ENCODE measurements at places on chromosomes 5 and 9. TPM values are rescaled to one million over a fixed set of nuclear protein-coding genes. Genes with fewer than 3 reads are reported as not detected.

DNA sequence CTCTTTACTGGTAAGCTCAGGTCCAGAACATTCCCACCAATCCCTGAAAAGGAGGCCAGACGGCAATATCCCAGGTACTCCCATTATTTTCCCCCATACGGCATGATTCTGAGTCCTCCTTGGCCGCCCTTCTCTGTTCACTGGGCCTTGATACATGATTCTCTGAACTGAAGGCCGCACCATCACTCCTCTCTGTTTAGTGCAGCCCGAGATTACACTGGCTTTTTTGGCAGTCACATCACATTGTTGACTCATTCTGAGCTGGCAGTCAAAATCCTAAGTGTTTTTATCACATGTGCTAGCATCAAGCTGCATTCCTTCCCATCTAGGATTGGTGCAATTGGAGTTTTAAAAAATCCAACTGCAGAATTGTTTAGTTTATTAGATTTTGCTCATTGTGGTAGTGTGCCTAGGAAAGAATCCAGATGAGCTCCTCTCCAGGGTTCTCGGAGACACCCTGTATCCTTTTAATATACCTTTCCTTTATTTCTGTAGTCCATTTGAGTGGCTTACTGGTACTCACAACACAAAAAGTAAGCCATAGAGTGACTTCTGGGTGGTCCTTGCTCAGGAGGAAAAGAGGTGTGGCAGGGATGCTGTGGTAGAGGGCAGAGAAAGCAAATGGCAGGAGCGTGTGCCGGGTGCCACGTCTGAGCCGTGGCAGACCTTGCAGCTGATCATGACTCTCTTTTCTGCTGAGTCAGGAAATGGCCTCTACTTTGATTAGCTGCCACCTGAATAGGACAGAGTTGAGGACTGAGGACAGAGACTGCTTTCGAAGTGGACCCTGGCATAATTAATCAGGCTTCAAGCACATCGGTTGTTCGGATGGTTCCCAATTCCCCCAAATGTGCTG is 121.1 kb upstream of the IL12B start:
- DNase-seq, result no peak

DNA sequence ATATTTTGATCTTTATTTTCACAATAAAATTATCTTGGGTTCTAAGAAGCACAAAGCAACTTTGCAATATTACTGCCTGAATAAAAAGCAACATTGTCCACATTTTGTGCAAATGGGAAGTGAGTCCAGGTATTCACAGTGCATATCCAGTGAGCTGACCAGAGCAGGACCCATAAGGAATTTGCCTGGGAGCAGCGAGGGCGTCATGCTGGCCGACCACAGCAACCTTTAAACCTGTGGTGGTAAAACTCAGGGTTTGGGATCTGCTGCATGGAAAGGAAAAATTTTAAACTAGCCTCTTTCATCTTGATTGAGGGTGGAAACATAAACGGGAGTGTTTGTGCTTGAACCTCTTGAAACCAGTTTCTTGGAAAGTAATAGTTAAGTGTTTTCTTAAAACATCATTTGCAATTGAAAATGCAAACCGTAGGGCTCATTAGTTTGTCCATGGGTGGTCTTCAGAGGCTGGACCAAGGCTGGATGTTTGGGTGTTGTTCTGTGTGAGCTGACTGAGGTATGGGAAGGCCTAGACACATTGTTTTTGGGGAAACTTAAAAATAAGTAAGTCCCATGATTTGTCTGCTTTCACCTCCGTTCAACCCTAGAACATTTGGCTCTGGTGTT is 85.0 kb upstream of the ANKH start:
- no peak for DNase-seq

- no peak for DNase-seq
These were observed 31.7 kb downstream of the ALG2 start for GRCh38 chr9:99189887-99190596.

DNA sequence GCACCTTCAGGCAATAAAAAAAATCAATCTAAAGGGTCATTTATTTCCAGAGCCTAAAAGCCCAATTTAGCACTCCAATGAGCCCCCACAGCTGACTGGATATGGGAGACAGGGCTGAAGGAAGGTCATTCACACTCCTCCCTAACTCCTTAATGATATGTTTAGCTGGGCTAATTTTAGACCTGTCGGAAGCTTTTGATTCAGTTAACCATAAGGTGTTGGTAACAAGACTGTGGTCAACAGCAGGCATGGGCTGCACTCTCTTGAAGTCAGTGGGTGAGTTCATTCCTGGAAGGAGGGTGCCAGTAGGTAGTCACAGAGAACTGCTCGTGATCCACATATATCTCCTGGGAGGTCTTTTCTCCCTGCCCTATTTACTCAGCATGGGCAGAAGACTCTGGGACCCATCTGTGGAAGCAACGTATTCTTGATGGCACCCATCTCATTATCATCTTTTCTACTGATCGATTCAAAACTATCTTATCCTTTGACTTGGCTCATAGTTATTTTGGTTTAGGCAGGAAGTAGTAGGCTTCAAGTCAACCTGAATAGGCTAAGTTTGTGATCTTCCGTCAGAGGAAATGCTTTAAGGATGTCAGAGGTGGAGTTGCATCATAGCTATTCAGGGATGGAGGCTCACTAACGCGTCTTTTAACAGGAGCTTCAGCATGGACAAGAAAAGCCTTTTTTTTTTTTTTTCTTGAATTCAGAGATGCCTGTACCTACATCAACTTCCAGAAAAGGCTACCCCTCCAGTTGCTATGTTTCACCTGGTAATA is 367.7 kb upstream of the SLC30A5 start:
- no peak for DNase-seq

DNA sequence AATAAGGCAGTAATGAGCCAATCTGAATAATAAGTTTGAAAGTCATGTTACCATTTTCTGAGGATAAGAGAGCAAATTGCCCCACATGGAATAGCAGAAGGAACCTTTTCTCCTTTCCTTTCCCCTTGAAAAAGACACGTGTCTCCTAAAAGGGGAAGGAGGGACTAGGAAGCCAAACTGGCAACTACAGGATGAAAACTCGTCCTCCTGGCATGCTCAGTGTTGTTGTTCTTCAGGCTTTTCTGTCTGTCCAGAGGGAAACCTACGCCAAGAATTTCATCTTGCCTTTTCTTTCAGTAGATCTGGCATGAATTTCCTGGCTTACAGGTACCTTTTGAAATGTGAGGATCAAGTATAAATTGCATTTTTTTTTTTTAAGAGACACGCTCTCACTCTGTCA is 355.9 kb upstream of the TLE4 start:
- no peak for DNase-seq

The HAVCR1 gene
- total RNA-seq, result 0.96 TPM

The LMX1B gene
- total RNA-seq, result not detected

DNA sequence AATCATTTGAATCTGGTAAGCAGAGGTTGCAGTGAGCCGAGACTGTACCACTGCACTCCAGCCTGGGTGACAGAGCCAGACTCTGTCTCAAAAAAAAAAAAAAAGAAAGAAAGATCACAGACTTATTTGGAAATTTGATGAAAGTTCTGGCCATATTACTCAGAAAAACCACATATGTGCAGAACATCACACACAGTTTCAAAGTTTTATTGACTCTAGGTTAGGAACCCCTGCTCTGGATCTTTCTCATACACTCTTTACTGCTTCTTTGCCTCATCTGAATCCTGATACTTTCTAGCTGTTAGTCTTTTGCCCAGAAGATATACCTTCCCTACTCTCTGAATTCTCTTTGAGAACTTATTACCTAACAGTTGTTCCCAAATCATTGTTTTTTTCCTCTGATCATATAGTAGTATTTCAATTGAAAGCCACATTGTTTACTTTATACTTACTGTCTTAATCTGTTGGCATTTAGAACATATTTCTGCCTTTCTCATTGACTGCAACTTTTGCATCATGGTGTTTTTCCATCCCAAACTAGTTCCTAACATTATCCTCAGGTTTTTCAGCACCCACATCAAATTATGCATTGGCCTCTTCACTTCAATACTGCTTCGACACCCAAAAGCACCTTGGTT is 68.7 kb downstream of the LNPEP start:
- no peak for DNase-seq

DNA sequence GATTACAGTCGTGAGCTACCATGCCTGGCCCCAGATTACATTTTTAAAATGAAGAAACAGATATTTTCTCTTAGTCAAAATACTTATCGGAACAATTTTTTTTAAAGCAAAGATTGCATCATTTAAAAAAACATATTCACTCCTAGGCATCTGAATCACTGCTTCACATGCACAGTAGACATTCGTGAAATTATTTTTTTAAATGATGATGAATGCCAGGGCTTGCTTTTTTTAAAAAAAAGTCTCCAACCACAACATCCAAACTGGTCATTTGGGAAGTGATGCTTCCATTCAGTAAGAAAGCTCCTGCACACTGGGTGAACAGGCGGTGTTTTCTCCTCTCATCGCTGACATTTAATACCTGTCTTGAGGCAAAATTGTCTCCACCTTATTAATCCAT is 223.0 kb upstream of the DMRT1 start:
- no peak for DNase-seq

The S100Z gene
- 4.1 TPM for total RNA-seq

The WDR41 gene
- 28.9 TPM for total RNA-seq

The CDC42SE2 gene
- 102 TPM for total RNA-seq

DNA sequence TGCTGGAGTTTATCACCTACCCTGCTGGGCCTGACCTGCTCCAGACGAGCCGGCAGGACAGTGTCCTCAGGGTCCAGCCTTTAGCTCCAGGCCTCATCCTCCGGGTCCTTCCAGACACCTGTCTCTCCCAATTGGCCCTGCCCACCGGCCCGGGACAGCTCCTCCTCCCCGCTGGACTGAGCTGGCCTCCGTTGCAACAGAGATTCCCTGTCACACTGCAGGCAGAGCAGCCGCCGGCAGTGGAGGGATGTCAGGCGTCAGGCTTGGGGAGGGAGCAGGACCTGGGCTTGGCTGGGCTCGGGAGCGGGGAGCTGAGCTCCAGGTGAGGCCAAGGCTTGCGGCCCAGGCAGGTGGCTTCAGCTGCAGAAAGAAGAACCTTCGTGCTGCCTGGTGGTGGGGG is 1.7 kb downstream of the KCNT1 start:
- no peak for DNase-seq

DNA sequence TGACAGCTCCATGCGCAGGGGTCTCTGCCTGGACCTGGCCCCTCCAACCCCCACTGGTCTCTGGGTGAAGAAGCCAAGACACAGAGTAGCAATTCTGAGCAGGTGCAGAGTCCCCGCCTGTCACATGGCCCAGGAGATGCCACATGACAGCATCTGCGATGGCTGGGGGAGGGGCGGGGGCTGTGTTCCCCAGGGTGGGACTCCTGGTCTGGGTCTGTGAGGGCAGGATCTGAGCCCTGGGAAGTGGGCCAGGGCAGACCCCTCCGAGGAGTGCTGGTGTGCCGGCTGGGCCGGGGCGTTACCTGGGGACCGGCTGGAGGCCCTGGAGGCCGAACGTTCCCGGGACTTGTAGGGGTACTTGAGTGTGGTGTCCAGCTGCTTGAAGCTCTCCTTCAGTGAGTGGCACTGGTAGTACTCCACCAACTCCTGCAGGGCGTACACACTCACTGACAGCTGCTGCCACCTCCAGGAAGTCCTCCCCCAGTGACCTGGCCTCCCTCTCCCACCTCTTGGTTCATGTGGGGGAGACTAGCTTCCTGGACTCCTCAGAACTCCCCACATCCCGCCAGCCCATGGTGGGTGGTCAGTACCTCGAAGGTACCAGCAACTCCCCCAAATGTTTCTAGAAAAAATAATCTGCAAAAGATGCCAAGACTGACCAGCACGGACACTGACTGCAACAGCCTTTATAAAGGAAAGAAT is 32.1 kb upstream of the SARDH start:
- DNase-seq, result peak; percentile 53

DNA sequence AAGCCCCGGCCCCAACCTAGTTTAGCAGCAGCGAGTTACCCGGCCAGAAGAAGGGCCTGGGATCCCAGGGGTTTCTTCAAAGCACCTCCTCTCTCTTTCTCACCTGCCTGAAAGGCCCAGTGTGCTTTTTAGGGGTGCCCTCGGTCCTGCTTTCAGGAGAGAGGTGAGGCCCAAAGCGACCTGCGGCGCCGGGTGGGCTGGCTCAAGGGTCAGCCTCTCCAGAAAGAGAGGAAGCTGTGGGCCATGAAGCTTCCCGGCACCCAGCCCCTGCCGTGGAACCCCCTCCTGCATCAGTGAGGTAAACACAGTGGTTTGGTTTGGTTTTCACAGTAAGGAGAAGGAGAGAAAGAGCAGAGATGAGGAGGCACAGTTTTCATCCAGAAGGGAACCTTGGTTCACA is 4.3 kb downstream of the FOXB2 start:
- no peak for DNase-seq

- no peak for DNase-seq
These were observed 65.4 kb upstream of the LMX1B start for GRCh38 chr9:126548312-126548711.

The ADAMTS6 gene
- 3.8 TPM for total RNA-seq

GRCh38 chr5:177995691-177996595 is at the start of gene PROP1:
PROP1 (minus strand) TSS chr5:177996242; CDS start chr5:177995933, 309 bp downstream.
- DNase-seq, result no peak

The ARID3C gene
- not detected for total RNA-seq

The RASGRF2 gene
- 14.5 TPM for total RNA-seq

DNA sequence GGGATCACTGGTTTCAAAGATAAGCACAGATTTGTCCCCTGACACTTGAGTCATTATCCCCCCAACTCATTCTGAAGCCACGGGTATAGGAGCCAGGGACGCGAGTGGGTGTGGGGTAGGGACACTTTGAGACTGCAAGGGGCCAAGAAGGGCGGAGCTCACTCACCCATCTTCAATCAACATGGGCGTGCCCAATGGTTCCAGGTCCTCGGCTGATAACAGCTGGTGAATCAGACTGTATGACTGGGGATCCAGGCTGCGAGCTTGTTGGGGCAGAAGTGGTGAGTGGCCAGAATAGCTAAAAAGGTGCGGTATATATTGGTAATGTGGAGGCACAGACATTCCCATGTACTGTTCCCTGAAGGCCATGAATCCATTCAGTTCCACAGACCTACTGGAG is 30.7 kb upstream of the NR5A1 start:
- no peak for DNase-seq

DNA sequence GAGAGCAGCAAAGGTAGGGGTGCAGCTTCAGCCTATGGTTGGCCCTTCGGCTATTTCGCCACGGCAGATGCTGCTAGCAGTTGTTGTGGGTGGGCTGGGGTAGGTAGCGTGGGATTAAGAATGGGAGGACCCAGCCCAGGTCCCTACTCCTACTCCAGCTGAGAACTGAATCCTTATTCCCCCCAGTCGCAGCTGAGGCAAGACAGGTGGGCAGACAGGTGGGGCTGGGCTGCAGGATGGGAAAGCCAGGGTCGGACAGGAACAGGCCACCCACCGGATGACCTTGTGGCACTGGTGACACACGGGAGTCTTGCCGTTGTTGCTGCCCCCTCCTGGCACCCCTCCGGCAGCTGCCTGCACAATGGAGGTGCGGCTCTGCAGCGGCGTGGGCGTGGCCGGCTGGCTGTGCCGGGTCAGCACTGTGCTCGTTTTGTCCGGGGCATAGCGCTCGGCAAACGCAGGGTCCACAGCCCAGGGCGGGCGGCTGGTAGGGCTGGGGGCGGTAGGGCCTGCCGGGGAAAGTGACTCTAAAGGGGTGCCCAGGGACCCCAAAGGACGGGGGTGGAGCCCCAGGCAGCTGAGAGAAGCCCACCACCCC is 8.2 kb downstream of the PDLIM7 start:
- DNase-seq, result no peak

- DNase-seq, result no peak
These were observed 50.9 kb upstream of the FAM169A start for GRCh38 chr5:74916831-74917710.
